OCI-M1 (cell line): ENCODE measurements at places on chromosomes 2 and 18.

DNA sequence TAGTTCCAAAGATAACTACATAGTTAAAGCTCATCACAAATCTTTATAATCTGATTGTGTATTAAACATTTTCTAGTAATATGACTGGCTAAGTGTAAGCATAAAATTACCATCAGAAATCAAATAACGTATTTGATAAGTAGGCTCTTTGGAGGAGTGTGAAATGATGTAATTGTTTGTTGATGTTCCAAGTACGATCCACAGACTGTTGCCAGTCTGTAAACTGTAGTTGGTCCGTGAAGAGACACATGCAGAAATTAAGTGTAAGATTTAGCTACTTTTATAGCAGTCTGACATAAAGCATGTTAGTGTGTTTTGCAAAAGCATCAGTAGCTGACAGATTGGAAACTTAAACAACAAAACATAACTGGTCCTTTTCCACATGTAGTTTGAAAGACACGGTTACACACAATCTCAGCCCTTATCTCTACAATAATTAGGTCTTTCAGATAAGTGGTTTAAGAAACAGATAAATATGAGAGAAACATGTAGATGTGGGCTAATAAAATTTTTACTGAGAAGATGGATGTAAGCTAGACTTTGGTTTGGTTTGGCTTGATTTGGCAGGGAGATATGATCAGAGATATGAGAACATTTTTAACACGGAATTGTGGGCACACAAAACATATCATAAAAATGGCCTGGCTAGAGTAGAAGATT is 115.0 kb upstream of the EPB41L5 start:
- DNase-seq: no peak

GRCh38 chr2:73009177-73009839 is 62.2 kb downstream of the SFXN5 start:
- DNase-seq: no peak

- DNase-seq: peak; percentile 81
Measured at GRCh38 chr2:63424329-63425078, 163.8 kb downstream of the WDPCP start.

GRCh38 chr2:144324446-144325045 is 195.4 kb downstream of the ZEB2 start:
- DNase-seq: no peak

GRCh38 chr2:161843936-161844335 is 219.7 kb downstream of the SLC4A10 start:
- DNase-seq: no peak

- no peak for DNase-seq
Measured at GRCh38 chr2:186307871-186308270, 178.2 kb upstream of the ZC3H15 start.

- DNase-seq: no peak
Measured at GRCh38 chr2:16394072-16394985, 271.3 kb downstream of the CYRIA start.

GRCh38 chr18:2442726-2443275 is 128.5 kb downstream of the METTL4 start:
- no peak for DNase-seq

DNA sequence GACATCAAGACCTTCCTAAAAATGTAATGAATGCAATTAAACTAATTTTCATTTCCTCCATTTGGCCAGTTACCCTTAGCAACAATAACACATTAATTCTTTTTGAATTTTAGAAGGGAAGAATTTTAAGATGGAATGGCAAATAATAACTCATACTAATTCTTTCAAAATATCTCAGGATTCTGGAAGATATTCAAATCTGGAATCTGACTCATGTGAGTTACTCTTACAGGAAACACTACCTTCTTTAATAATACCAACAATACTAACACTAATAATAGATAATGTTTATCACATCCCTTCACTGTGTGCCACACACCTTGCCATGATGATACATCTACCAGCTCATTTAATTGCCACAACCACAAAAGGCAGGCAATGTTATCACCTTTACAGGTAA is 46.4 kb downstream of the ZNF521 start:
- DNase-seq: no peak

DNA sequence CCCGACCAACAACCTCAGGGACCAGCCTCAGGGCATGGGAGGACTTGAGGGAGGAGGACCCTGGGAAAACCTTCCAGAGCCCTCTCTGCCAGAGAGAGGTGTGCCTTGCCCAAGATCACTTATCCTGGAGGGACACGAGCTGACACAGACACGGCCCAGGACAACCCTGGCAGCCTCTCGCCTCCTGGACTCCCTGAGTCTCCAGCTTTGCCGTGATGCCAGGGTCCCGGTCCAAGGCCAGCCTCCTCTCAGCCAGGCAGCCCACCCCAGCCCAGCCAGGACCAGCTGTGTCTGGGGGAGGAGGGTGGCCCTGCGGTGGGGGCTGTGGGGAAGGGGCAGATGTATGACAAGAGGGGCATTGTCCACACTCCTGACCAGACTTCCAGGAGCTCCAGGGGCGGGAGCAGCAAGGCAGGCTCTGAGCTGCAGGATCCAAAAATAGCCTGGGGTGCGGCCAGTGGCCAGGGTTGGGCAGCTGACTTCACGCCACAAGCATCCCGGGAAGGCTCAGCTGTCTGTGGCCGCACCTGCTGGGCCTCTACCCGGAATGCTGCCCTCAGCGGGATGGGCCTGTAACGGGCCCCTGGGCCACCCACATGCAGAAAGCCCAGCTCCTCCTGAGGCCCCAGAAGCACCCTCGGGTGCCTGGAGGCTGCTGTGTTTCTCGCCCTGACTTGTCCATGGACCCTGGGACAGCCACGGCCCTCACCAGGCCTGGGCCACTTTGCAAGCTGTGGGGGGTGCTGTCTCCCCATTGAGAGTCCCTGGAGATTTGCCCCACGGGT is 65.5 kb upstream of the GPC1 start:
- DNase-seq: no peak

- DNase-seq: no peak
Measured at GRCh38 chr2:161391737-161392506, 24.2 kb upstream of the TBR1 start.

GRCh38 chr18:8426401-8426800 is 182.8 kb upstream of the RAB12 start:
- DNase-seq: peak; percentile 9

DNA sequence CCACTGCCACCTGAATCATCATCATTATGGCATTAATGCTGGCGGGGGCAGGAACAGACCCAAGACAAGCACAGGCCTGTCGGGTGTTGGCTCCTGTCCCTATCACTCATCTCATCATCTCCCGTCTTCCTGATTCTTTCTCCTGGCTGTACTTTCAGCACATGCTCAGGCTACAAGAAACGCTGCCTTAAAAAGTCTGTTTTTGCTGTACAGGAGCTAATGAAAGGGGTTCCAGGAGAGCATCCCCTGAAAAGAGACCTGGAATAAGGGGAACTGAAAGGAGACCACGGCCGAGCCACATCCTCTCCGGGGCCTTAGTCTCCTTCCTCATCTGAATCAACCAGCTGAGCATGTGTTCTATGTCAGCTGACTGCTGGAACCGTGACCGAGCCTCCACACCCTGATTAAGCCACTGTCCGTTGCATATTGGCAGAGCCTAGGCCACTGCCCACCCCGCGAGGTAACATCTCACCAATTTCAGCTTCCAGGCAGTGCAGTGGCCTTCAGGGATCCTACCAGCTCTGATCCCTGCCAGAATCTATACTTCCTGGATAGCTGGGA is 62.6 kb downstream of the DNMT3A start:
- DNase-seq: peak; percentile 76

DNA sequence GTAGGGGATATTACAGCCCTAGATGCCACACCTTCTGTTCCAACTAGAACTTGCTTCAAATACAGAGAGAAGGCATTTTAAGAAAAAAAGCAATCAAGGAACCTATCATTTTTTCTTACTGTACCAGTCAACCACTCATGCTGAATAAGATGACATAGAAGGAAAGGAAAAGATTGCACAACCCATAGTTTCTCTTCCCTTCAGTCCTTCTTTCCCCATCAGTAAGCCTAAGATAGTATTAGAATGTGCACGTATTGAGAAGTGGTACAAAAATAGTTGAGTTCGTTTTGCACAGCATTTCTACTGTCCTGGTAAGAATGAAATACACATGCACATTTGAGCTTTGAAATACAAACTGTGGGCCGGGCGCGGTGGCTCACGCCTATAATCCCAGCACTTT is 27.0 kb upstream of the HK2 start:
- no peak for DNase-seq

GRCh38 chr2:68766376-68766845 is 31.8 kb downstream of the ARHGAP25 start:
- no peak for DNase-seq

DNA sequence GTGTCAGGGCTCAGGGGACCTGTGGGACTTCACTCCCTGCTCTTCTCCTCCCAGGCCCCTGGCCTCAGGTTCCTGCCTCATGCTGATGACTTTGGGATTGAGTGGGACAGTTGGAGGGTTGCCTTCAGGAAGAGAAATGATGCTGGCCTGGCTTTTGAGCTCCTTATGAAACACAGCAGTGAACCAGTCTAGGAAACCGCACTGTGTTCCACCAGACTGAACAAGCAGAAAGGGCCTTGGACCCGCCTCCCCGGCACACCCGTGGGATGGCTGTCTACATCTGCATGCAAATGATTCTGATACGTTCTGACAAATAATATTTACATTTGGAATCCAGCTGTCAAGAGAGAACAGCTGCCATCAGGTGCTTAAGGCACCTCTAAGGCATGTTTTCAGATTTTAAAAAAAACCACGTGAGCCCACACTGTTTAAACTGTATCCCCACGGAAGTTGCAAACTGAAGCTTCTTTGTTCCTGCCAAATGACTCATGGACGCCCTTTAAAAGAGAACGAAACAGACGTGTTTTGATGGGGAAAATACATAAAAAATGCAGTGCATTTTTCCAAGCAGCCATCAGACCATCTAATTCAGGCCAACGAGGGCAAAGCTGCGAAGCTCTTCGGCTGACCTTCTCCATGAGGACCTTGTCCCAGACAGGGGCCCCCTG is 27.6 kb upstream of the ASAP2 start:
- no peak for DNase-seq

GRCh38 chr2:134532537-134532936 is 186.3 kb downstream of the TMEM163 start:
- DNase-seq: no peak

DNA sequence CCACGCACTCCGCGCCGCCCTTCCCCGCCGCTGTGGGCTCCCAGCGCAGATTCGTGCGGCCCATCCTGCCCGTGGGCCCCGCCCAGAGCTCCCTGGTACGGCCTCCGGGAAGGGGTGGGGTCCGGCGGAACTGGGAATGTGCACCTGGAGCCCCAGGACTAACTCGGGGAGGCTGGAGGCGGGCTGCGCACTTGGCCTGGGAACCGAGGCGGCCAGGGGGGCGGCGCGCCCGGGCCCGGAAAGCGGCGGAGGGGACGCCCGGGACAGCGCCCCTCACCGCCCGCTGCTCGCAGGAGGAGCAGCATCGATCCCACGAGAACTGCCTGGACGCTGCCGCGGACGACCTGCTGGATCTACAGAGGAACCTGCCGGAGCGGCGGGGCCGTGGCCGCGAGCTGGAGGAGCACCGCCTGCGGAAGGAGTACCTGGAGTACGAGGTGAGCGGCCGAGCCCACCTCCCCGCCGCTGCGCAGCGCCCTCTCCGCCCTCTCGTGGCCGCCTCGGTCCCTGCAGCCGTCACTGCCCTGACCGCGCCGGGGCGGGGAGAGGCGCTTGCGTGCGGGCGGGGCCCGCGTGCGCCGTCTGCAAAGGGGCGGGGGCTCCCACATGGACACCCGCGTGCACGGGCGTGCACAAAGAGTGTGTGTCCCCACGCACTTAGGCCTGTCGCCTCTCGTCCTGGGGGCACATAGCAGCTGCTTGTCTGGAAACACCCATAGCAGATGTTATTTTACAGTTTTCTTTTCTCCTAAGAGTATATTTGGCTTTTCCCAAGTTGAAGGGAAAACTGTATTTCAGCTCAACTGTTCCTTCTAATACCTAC is 25.2 kb downstream of the PSD4 start:
- DNase-seq: no peak

DNA sequence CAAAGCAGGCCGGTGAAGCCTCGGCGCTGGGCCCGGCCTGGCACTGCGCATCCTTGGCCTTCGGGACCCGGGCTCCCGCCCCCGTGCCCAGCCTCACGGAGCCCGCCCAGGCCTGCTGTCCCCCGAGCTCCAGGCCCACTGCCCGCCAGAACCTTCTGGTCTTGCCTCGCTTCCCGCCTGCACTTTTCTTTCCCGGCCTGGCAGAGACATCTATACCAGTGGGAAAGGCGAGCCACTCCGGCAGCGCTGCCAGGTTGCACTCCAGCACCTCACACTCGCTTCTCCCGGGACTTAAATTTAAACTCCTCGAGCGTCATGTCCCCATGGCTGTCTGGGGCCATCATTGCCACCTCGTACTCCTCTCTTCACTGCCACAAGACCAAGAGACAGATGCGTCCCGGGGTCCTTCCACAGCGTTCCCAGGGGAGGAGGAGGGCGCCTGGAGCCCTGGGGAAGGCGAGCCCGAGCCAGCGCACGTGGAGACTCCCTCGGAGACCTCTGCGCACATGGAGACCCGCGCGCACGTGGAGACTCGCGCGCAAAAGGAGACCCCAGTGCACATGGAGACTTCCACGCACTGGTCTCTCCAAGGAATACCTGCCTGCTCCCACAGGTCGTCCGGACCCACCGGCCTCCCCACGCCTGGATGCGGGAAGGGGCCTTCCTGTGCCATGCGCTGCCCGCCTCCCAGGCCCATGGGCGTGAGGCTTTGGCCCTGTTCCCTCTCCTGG is 253.1 kb upstream of the SALL3 start:
- no peak for DNase-seq

DNA sequence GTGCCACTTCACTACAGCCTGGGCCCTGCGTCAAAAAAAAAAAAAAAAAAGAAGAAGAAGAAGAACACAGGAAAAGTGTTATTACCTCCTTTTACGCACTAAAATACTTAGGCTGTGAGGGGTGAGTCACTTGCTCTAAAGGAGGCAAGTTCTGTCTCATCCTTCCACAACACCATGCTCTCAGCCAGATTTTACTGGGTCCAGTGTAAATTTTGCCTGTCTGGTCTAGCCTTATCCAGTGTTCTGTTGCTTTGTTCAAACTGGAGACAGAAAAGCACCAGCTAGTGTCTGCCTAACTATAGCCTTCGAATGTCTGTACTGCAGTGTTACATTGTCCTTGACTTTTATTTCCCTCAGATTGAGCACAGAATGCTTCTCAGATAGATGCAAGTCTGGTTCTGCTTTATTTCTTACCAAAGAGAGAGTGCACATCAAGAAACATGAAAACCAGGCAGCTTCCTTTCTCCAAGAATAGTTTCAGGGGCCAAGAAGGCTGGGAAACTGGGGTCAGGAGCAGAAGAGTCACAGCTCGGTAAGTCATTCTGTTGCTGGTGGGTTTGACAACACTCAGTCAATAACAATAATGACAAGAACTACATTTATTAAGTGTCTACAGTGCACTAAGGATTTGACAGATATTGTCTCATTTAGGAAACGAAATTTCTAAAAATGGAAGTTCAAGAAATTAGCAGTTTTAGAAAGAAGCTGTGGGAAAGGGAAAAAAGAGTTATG is 3.1 kb upstream of the MSGN1 start:
- no peak for DNase-seq

DNA sequence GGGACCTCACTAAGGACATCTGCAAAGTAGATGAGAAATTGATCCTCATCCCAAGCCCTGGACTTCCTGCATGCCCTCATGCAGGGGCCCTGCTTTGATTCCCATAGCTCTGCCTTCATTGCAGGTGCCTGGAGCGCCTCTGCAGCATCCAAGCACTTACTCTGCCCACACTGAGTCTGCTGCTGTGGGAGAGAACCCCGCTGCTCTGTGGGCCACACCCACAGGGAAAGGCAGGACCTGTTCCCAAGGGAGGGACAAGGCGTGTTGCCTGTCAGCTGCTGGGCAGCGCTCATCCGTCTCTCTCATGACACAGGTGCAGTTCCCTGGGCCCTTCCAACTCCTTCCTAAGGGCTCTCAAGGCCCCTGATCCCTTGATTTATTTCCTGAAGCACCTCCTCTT is 266.8 kb upstream of the SMIM21 start:
- DNase-seq: no peak
